Stimulated activated CD4-positive, alpha-beta T cell treated with anti-CD3 and anti-CD28 coated beads, Interleukin-1b, Interleukin-23, amount 100 ng/mL, for 1 hour (primary cell): ENCODE measurements at places on chromosomes 7 and 10.

DNA sequence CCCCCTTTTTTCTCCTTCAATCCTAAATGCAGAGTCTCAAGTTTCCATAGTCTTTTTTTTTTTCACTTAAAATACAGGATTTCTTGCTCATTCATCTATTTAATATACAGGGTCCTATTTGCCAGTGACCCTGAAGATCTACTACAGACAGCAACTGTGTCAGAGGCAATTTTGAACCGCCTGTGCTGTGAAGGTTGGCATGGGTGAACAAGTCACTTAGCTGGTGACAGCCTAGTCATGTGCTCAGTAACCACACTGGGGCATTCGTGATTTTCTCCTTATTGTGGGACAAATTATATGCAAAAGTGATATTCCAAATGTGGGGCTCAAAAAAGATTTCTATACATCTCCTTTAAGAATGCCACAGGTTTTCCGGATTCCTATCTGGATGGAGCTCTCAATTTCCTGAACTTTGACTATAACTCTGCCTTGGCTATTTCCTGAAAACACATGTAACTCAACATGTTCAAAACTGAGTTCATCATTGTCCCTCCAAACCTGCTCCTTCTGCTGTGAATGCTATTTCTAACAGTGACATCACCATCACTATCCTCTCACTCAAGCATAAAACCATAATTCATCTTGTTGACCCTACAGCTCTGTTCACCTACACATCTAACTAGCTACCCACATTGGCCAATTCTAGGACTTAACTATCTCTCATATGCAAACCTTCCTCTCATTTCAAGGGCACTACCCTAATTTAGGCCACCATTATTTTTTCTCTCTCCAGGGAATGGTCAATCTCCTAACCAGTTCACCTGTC, 36.7 kb downstream of the CDK6 start:
- no peak for DNase-seq

- no peak for DNase-seq
Measured at GRCh38 chr7:149570784-149571183, 73.2 kb upstream of the ZNF746 start.

- DNase-seq: no peak
Measured at GRCh38 chr10:28714401-28715053, 37.2 kb downstream of the BAMBI start.

- no peak for DNase-seq
Measured at GRCh38 chr10:120508393-120508792, 51.4 kb downstream of the PLPP4 start.

DNA sequence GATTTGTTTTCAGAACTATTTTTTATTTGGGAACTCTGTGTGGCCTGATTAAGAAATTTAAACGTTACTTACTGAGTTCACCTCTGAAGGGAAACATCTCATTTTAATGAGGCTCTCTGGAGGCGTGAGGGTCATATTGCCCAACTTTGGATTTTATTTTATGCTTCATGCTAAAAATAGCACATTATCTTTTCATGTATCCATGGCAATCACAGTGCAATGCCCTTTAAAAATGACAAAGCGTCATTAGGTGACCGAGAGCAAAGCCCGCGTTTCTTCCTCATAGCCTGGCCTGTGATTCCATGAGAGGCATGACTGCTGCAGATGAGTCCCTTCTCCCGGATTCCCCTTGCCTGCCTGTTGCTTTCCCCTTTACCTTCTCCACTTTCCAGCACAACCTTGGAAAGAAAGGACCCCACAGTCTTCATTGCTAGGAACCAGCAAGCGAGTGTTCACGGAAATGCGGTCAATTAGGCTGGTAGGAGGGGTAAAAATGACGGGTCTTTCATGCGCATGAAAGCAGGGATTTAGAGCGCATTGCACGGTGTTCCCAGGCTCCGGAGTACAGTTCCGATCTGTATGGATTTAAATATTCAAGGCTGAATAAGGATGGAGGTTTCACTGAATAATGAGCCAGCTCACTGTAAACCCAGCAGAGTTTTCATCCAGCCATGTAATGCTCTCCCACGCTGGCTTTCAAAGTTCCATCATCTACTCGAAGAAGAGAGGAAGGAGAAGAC, 98.2 kb upstream of the PITRM1 start:
- no peak for DNase-seq

GRCh38 chr10:30587522-30588031, 42.0 kb downstream of the LYZL2 start:
- DNase-seq: no peak

DNA sequence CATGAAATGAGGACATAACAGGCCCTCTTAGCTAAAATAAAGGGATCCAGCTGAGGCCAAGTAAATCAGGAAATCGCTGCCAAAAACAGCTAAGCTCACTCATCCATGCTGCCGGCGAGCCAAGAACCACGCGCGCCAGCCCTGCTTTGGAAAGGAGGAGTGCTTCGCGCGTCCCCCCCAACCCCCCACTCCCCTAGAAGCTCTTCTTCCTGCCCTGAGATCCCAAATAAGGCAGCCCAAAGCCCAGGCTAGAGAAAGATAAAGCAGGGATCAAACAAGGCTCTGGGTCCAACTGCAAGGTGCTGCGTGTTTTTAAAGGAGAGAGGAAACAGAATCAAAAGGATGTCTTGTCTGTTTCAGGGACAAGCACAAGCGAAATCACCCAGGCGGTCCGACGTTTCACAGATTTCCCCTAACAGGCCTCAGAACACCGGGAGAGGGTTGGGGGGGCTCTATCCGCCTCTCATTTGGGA, 168.3 kb upstream of the AUTS2 start:
- DNase-seq: no peak

GRCh38 chr7:889391-889790, 13.0 kb downstream of the GET4 start:
- no peak for DNase-seq
